Cardiac muscle cell (in vitro differentiated cells and primary cell): ENCODE measurements at places on chromosomes 4 and X. TPM values are rescaled to one million over a fixed set of nuclear protein-coding genes. Genes with fewer than 3 reads are reported as not detected.

APOOL gene
- polyA plus RNA-seq = 3.2 and 5.2 TPM in 2 replicates

VCX3A gene
- 0.35 and 0.41 TPM in 2 replicates for polyA plus RNA-seq

NEIL3 gene
- polyA plus RNA-seq = 2.0 and 11.2 TPM in 2 replicates

SMIM10L2A gene
- 9.0 and 12.8 TPM in 2 replicates for polyA plus RNA-seq

CWH43 gene
- polyA plus RNA-seq = not detected in 2 replicates

HSFX1 gene
- polyA plus RNA-seq = 2.6 and 3.5 TPM in 2 replicates

PTTG2 gene
- polyA plus RNA-seq = not detected in 2 replicates

CACNA1F gene
- polyA plus RNA-seq = 0.02 and 1.5 TPM in 2 replicates

MAB21L2 gene
- polyA plus RNA-seq = 0.12 and 0.47 TPM in 2 replicates

QRFPR gene
- 2.0 and 2.6 TPM in 2 replicates for polyA plus RNA-seq

USP17L29 gene
- polyA plus RNA-seq = not detected in 2 replicates

ABCD1 gene
- polyA plus RNA-seq = 14.6 and 15.3 TPM in 2 replicates

C1QTNF7 gene
- not detected in 2 replicates for polyA plus RNA-seq

WNK3 gene
- polyA plus RNA-seq = 5.2 and 8.3 TPM in 2 replicates

GPR119 gene
- polyA plus RNA-seq = not detected in 2 replicates

MND1 gene
- 6.5 and 15.9 TPM in 2 replicates for polyA plus RNA-seq

SPANXA2 gene
- not detected in 2 replicates for polyA plus RNA-seq

TRPC3 gene
- 46.8 and 48.7 TPM in 2 replicates for polyA plus RNA-seq

SLC35A2 gene
- 41.8 and 51.4 TPM in 2 replicates for polyA plus RNA-seq

DMP1 gene
- not detected in 2 replicates for polyA plus RNA-seq

CCDC120 gene
- polyA plus RNA-seq = 5.4 and 10.8 TPM in 2 replicates

NAP1L2 gene
- 2.7 and 3.6 TPM in 2 replicates for polyA plus RNA-seq

TGIF2LX gene
- not detected in 2 replicates for polyA plus RNA-seq

F9 gene
- polyA plus RNA-seq = not detected in 2 replicates

ZNF595 gene
- polyA plus RNA-seq = 13.5 and 21.6 TPM in 2 replicates

SPOCK3 gene
- polyA plus RNA-seq = 1.3 and 4.2 TPM in 2 replicates
